ENCODE measurements at places on chromosomes 6 and 20. TPM values are rescaled to one million over a fixed set of nuclear protein-coding genes. Genes with fewer than 3 reads are reported as not detected.

DNA sequence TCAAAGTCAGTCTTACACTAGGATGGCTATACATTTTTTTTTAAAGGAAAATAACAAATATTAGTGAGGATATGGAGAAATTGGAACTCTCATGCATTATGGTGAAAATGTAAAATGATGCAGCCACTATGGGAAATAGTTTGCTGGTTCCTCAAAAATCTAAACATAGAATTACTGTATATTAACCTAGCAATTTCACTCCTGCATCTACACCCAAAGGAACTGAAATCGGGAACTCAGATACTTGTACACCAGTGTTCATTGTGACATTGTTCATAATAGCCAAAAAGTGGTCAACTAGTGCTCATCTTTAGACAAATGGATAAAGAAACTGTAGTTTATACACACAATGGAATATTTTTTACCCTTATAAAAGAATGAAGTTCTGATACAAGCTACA lies 110.7 kb downstream of the UTRN start:
- H3K27ac ChIP-seq = no peak overlapping the region
- H3K27me3 ChIP-seq = no peaks in the 10 kb centered on the region
- H3K4me3 ChIP-seq = no peak overlapping the region

DNA sequence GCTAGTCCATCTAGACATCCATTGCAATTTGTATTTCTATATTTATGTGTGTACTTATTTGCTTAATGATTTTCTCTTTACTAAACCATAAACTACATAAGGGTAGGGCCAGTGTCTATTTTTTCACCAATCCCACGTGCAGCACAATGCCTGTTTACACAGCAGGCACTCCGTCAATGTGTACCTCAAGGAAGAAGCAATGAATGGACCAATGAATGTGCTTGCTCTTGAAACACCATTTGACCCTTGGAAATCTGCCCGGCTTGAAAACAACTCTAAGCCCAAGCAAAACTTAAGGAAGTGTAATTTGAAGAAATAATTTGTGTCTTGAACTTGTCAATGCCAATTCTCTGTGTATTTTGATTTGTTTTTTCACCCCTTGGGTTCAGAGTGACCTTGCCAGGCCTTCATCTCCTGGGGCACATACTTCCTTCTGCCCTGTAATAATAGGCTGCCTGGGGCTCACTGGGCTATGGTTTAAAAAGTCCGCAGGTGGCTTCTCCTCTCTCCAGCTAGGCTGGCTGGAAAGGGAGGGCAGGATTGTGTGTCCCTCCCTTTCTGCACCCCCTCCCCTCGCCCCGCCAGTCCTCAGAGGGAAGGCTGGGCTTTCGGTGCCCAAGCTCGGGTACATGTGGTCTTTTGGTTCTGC lies 140.8 kb upstream of the ARMC2 start:
- DNase-seq = no peak
- H3K27ac ChIP-seq = no peak overlapping the region
- H3K4me3 ChIP-seq = no peak overlapping the region
- no peaks in the 10 kb centered on the region for H3K4me1 ChIP-seq
- no peaks in the 10 kb centered on the region for H3K27me3 ChIP-seq

DNA sequence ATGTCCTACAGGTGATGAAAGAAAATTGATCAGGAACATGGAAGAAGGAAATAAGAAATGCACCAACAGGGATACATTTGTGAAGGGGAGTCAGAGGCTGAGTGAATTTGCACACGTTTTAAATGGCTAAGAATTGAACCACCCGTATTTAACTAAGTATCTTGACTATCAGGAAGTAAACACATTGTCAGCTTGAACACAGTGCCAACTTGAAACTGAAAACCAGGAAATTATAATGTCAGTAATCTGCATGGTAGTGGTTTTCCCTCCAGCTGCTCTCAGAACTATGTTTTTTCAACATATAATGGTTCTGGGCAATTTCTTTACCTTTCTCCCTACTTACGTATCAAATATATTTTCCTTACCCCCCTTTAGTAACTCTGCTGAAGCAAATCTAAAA lies 366.5 kb upstream of the POU3F2 start:
- no peak overlapping the region for H3K27ac ChIP-seq
- no peaks in the 10 kb centered on the region for H3K27me3 ChIP-seq
- no peak for DNase-seq
- no peaks in the 10 kb centered on the region for H3K36me3 ChIP-seq
- no peaks in the 10 kb centered on the region for H3K4me1 ChIP-seq

- DNase-seq = peak; percentile 58
- H3K36me3 ChIP-seq = no peaks in the 10 kb centered on the region
- H3K4me1 ChIP-seq = peaks cover 6% of the 10 kb centered on the region
- peaks cover 56% of the 10 kb centered on the region for H3K27me3 ChIP-seq
- H3K27ac ChIP-seq = no peak overlapping the region
Observed at GRCh38 chr20:2746636-2747265, 53.7 kb downstream of the CPXM1 start.

DNA sequence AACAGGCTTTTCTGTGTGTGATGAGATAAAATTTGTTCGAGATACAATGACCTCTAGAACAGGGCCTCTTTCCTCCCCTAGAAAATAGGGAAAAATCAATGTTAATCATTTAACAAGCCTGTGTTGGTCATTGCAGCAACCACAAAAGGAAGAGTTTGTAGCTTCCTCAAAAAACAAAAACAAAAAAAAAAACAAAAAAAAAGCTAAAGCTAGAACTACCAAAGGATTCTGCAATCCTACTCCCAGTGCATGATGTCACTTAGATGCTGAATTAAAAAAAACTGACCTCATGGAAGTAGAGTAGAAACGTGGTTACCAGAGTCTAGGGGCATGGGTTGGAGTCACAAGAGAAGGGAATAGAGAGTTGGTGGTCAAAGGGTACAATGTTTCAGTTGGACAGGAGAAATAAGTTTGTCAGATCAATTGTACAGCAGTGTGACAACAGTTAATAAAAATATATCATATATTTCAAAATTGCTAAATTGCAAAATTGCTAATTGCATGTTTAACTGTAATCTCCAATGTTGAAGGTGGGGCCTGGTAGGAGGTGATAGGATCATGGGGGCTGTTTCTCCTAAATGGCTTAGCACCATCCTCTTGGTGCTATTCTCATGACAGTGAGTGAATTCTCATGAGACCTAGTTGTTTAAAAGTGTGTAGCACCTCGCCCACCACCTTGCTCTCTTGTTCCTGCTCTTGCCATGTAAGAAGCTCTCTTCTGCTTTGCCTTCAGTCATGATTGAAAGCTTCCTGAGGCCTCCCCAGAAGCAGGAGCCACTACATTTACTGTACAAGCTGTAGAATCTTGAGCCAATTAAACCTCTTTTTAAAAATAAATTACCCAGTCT lies 163.4 kb upstream of the SIM1 start:
- no peak overlapping the region for H3K4me3 ChIP-seq
- peaks cover 4% of the 10 kb centered on the region for H3K4me1 ChIP-seq
- H3K27ac ChIP-seq = no peak overlapping the region

DNA sequence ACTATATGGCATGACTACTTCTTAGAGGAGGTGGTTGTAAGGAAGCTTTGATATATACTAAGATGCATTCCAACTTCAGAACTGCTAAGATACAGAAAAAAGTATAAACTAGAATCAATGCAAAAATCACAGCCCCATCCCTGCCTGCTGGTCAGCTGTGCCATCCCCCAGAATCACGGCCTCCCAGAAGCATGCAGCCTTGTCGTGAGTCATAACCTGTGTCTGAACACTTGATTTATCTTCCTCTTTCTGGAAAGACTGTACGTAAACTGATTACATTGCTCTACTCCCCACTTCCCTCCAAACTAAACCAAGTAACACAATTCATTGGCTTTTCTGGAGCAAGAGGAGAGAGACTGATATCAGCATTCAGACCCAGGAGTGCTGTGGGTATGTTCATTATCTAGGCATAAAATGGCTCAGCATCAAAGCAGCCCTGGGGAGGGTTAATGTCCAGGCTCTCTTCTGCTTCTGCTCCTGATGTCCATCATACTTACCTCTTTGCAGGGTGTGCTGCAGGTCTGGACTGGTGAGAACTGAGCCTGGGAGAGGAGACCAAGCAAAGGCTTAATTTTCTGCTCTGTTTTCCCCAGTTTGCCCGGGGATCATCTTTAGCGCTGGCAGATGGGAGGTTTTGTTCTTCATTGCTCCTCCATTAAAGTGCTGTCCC lies 18.4 kb downstream of the SCP2D1 start:
- no peak for DNase-seq
- H3K4me3 ChIP-seq = no peak overlapping the region
- no peak overlapping the region for H3K27ac ChIP-seq

- peaks cover 5% of the 10 kb centered on the region for H3K27me3 ChIP-seq
- H3K36me3 ChIP-seq = no peaks in the 10 kb centered on the region
- H3K4me1 ChIP-seq = no peaks in the 10 kb centered on the region
- DNase-seq = no peak
Observed at GRCh38 chr20:36339646-36340592, 33.8 kb downstream of the DLGAP4 start.

DNA sequence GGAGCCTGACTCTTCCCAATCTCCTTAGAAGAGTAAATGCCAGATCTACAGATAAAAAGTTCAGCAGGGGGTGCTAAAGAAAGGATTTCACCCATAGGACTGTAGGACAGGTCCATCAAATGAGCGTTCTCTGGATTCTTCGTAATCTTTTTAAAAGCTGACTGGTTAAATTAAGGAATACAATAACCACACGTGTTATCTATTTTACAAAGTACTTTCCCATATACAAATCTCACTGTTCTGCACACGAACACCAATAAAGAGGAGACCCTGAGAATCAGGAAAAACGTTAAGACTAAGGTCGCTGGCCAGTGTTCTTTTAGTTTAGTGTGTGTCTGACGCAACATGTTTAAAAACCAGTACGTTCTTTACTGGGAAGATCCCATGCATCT lies 542 bp downstream of the TUBE1 start:
- DNase-seq = peak; percentile 81
- H3K4me1 ChIP-seq = peaks cover 5% of the 10 kb centered on the region
- H3K27me3 ChIP-seq = no peaks in the 10 kb centered on the region
- H3K36me3 ChIP-seq = peaks cover 16% of the 10 kb centered on the region
- H3K4me3 ChIP-seq = peak overlapping the region; percentile 93
- peak overlapping the region; percentile 93 for H3K27ac ChIP-seq

DNA sequence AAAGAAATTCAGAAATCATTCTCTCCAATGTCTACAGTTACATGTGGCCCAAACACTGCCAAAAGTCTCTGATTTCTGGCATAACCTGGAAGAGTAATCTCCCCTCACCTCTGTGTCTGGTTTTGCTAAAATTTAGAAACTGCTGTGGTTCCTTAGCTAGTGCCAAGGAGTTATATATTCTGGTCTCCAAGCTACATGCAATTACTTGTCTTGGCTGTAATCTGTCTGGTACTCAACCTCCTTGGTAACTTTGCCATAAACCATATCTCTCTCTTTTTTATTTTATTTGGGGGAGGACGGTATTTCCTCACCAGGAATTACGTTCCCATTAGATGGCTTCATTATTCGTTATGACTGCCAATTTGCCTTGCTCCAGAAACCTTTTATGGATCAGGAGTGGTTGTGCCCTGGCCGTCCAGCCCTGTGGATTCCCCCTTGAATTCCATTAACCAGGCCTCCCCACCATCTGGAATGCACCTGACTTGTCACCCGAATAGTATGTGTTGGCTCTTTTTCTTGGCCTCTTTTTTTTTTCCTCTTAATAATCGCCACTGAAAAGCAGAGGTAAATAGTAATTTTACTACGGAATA lies 400.0 kb downstream of the CD83 start:
- no peaks in the 10 kb centered on the region for H3K4me1 ChIP-seq
- H3K36me3 ChIP-seq = no peaks in the 10 kb centered on the region
- H3K27me3 ChIP-seq = no peaks in the 10 kb centered on the region
- no peak overlapping the region for H3K4me3 ChIP-seq

- H3K4me1 ChIP-seq = no peaks in the 10 kb centered on the region
- H3K27ac ChIP-seq = no peak overlapping the region
- no peaks in the 10 kb centered on the region for H3K27me3 ChIP-seq
Observed at GRCh38 chr20:8421981-8422380, 289.9 kb downstream of the PLCB1 start.

The C6orf132 gene
- total RNA-seq = 2.9 TPM

The SPATA25 gene
- 1.2 TPM for total RNA-seq

The HLA-B gene
- 510 TPM for total RNA-seq

The VNN1 gene
- total RNA-seq = not detected

Data from osteoblast (primary cell).